ENCODE measurements at places on chromosomes 12 and 14.

GRCh38 chr14:88129306-88130056, 124.5 kb downstream of the GPR65 start:
- peak; percentile 55 for DNase-seq

- DNase-seq, result no peak
Observed at GRCh38 chr12:127555071-127555470, 711.9 kb upstream of the TMEM132C start.

- DNase-seq, result no peak
Observed at GRCh38 chr12:91213-91612, 24.6 kb downstream of the IQSEC3 start.

GRCh38 chr14:61342932-61343331, 21.6 kb downstream of the PRKCH start:
- no peak for DNase-seq

Data from urothelium cell line (cell line).